Hindlimb muscle (tissue), 1 donor: ENCODE measurements at places on chromosomes 4 and X. TPM values are rescaled to one million over a fixed set of nuclear protein-coding genes. Genes with fewer than 3 reads are reported as not detected.

The DNASE1L1 gene
- polyA plus RNA-seq = 44.6 TPM

DNA sequence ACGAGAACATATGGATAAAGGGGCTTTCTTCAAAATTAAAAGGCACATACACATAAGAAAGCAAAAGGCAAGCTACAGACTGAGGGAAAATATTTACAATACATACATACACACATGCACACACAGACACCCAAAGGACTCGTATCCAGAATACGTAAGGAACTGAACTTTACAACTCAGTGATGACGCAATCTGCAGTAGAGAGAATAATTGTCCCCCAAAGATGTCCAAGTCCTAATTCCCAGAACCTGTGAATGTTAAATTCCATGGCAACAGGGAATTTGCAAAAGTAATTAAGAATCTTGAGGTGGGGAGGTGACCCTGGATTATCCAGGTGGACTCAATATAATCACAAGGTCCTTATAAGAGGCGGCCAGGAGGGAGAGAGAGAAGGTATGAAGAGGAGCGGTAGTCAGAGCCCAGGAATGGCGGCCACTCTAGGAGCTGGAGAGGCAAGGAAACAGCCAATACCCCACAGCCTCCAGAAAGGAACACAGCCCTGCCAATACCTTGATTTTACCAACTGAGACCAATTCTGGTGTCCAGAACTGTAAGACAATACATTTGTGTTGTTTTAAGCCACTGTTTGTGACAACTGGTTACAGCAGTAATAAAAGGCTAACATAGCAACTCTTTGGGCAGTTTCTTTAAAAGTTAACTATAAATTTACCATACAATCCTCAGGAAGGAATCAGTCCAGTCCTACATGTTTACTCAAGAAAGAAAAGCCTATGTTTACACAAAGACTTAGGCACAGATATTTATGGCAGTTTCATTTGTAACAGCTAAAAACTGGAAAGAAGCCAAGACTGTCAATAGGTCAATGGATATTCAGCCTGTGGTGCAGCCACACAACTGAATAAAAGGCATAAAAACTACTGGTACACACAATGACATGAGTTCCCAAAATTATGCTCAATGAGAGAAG lies 27.3 kb upstream of the STS start:
- DNase-seq = no peak

The JADE1 gene
- 30.8 TPM for polyA plus RNA-seq

The EXOC1L gene
- polyA plus RNA-seq = not detected

DNA sequence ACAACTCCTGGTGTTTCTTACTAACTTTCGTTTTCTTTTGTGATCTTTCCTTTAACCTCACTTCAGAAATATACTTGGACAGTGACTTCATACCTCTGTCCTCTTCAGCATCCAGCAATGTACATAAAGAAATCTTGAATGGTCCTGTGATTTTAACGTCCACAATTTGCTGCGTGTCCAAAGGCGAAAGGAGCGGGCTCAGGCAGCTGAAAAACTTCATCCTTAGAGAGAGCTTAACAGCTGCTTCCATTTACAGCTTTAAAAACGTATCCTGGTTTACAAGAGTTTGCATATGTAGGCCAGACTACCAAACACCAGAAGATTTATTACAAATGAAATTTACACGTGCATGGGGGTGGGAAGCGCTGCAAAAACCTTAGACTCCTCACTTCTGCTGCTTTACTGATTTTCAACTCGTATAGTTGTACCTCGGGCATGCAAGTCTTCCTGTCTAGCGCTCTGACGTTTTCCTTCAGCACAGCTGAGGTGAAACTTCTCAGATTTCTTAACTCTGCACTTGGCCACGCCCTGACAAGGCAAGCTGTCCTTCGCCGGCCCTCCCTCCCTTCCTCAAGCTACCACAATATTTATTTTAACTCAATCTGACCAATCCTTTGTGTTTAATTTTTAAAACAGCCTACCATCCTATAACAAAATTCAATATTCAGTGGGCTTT lies 406.4 kb downstream of the FAM47A start:
- DNase-seq = peak; percentile 53

The PLP1 gene
- 47.7 TPM for polyA plus RNA-seq
